Dorsolateral prefrontal cortex (tissue), 122 donors: ENCODE measurements at places on chromosomes 11 and 22.

GRCh38 chr22:46053563-46054090, 76.7 kb upstream of the WNT7B start:
- peak; percentile 70 for DNase-seq

DNA sequence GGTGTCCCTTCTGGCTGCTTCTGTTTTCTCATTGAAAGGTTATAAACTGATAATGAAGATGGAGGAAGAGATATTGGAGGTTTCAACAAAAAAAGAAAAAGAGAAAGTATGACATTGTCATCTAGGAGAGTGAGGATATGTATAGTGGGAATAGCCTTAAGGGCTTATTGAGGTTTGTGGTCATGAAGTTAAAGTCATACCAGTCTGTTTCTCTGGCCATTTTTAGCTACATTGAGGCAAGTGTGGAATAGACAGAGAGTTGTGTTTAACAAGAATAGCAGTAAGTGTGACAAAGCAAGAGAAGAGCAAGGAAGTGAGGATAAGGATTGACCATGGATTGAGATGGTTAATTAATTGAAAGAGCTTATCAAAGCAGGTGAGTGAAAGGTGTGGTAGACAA, 110.4 kb downstream of the ELP4 start:
- no peak for DNase-seq

DNA sequence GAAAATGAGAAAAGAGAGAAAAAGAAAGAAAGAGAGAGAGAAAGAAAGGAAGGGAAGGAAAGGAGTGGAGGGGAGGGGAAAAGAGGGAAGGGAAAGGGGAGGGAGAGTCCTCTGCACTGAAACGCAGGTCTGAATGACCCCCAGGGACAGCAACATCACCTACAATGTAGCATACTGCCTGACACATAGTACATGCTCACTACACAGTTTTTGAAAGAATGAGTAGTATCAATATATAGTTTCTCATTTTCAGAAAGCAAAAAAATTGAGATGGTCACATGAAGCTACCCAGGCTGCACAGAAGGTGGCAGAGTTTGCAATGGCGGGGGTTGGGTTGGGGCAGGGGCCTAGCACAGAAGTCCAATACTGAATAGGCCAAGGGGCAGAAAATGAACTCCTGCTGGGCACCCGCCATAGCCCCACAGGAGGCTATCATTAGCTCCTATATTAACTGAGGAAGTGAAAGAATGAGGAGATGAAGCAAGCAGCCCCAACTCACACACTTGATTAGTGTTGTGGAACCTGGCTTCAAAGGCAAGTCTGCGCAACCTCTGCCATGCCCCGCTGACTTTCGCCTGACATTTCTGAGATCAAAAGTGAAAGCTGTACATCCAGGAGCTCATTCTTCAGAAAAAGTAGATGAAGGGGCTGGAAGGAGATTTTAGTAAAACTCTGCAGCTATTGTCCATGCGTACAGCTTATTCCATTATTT, 241.2 kb upstream of the SYN3 start:
- DNase-seq, result no peak

- DNase-seq, result no peak
Measured at GRCh38 chr11:6225896-6226295, 8.5 kb downstream of the FHIP1B start.

DNA sequence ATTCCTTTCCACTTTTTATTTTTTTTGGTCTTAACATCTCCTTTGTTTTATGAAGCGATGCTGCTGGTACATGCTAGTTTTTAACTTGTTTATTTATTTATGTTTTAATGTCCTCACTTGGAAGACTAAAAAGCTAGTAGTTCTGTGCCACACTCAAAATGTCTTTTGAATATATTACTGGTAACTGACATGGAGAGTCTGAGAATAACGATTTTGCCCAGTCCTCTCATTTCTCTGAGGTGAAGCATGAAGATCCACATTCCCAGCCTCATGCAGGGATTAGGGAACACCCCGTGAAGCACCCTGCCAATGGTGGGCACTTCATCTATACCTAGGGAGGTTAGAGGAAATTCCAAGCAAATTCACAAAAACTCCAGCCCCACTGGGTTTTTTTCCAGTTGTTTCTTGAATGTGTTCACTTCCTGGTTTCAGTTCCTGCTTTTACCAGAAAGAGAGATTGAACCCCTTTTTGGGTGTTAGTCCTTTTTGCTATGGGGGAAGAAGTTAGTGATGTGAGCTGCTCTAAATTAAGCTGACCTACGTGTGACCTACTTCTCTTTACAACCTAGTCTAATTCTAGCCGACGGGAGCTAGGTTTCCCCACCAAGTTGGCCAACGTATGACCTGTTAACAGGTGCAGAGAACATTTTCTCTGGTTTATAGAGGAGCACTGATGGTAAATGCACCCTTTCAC, 106.1 kb downstream of the SLC1A2 start:
- no peak for DNase-seq

- DNase-seq, result no peak
Measured at GRCh38 chr11:122649116-122649515, 6.4 kb upstream of the UBASH3B start.

GRCh38 chr22:19291218-19291579, 320 bp downstream of the CLTCL1 start:
- DNase-seq, result peak; percentile 57
